ENCODE measurements at places on chromosomes 4 and X.
A peak's percentile ranks its signal among the peaks of the same experiment; 100 is the strongest.

GRCh38 chr4:6423575-6423974 lies 48.8 kb downstream of the PPP2R2C start:
- DNase-seq = peak; percentile 82

GRCh38 chr4:169268951-169269760 lies 1.6 kb downstream of the SH3RF1 start:
- DNase-seq = peak; percentile 24

GRCh38 chr4:101322743-101323142 lies 24.6 kb downstream of the PPP3CA start:
- no peak for DNase-seq

- DNase-seq = no peak
Measured at GRCh38 chr4:89836897-89837384, at the start of gene SNCA. Gene SNCA, minus strand, starts transcription at chr4:89837161. Its CDS starts 1,494 bp downstream, at chr4:89835667.

GRCh38 chrX:23013366-23013765 lies 13.6 kb downstream of the DDX53 start:
- DNase-seq = no peak

Data from MV-4-11 (cell line).